ENCODE measurements at places on chromosomes 12 and 14.

DNA sequence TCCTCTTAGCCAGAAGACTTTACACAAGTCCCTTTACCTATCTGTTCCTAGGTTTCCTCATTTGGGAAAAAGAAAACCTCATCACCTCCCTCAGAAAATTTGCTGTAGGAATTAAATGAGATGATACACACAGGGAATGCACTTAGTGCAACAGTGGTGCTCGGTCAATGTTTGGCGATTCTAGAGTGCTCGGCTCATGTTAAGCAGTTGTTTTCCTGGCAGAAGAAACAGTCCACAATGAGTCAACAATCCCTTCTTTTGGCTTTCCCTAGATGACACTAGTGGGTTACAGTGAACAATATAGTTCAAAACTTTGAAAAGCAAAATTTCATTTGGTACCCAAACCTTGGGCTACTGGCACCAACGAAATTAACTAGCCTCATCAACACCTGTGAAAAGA, 3.9 kb upstream of the TMEM233 start:
- DNase-seq = no peak

- DNase-seq = no peak
Observed at GRCh38 chr12:84397263-84397662, 515.3 kb downstream of the SLC6A15 start.

GRCh38 chr12:62158461-62159360, 101.5 kb upstream of the USP15 start:
- no peak for DNase-seq

DNA sequence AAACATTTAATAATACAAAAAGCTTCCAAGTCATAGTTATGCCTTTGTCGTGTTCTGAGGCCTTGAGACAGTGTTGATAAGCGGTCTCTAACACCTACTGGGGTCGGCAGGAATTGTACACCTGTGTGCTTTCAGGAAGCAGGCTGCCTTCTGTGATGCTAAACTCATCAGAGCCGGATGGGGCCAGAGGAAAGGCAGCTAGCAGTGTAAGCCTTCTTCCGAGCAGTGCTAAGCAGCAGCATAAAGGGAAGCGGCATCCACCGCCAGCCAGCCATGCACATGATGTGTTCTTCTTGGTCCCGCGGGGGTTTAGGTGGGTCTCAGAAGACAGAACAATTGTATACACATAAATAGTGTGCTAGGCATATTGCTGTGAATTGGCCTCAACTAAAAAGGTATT, 159.3 kb downstream of the SLC15A4 start:
- DNase-seq = no peak

DNA sequence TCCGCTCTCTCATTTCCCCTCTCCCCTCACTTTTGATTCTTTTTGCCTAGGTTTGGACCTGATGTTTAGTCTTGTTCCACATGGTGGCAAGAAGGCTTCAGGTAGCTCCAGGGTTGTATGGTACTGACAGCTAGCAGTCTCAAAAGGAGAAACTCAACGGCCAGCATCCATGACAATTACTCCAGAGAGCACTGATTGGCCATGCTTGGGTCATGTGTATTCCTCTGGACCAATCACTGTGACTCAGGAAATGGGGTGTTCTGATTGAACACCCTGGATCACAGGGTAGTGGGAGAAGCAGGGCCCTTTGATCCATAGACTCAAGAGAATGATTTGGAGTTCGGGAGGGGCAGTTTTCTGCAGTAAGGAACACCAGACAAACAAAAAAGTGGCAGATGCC, 45.3 kb downstream of the DYRK2 start:
- DNase-seq = no peak

DNA sequence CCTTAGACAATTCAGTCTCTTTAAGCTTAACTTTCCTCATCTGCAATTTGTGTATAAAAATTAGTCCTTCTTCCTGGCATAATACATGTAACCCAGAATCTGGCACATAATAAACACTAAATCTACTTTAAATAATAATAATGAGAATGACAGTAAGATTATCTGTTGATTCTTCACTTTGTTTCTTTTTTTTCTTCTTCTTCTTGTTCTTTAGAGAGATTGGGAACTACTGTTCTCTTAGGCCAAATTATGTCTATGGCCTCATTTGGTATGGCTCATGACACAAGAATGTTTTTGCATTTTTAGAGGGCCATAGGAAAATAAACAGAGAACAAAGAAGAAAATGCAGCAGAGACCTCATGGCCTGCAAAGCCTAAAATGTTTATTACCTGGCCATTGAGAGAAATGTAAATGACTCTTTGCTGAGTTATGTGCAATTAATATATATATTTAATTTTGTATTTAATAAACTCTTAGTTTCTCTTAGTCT, 275.8 kb downstream of the SLC6A15 start:
- no peak for DNase-seq

- DNase-seq = no peak
Observed at GRCh38 chr12:49456131-49456679, 82.6 kb upstream of the KCNH3 start.

DNA sequence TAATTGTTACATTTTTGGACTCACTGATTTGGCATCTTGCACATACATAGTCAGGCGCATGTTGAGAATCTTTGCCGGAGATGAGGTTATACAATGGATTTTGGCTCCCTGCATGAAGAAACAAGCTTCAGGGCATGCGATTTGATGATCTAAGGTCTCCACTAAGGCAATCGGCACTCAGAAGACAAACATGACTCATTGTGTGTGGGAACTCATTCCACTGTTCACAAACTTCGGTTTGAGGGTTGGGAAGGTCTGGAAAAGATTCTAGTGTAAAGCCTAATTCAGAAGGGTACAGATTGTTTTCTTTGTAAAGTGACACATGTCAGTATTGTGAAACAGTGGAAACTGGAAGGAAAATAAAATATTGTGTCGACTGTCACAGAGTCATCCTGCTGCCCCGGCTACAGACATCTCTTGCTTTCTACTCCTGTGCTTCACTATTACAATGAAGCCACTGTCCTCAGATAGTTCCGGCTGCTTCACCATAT, 192.6 kb upstream of the HMGA2 start:
- DNase-seq = no peak

Measured in C1 segment of cervical spinal cord (tissue), 14 donors.